ENCODE measurements at places on chromosomes 7 and 10. TPM values are rescaled to one million over a fixed set of nuclear protein-coding genes. Genes with fewer than 3 reads are reported as not detected.

Gene CTAGE8
- not detected for total RNA-seq

- no peak overlapping the region for H3K4me3 ChIP-seq
- no peaks in the 10 kb centered on the region for H3K36me3 ChIP-seq
- H3K27ac ChIP-seq, result peak overlapping the region; percentile 27
- peak; percentile 60 for DNase-seq
- no peaks in the 10 kb centered on the region for H3K27me3 ChIP-seq
Observed at GRCh38 chr10:70578371-70578947, 24.1 kb downstream of the PRF1 start.

DNA sequence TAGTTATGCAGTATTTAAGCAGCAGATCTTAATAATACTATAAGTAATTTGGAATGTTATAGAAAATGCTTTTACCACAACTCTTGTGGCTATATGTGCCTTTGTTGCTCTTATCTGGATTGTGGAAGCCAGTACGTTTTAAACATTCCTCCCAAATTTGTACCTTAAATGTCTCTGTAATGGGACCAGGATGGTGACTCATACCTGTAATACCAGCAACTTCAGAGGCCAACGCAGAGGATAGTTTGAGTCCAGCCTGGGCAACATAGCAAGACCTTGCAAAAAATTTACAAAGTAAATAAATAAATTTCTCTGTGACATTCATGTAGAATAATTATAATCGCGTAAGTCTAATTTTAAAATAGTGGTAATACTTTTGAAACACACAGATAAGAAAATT lies 283.1 kb downstream of the POM121L12 start:
- no peaks in the 10 kb centered on the region for H3K27me3 ChIP-seq
- H3K4me3 ChIP-seq, result no peak overlapping the region
- no peaks in the 10 kb centered on the region for H3K36me3 ChIP-seq
- no peak for DNase-seq

GRCh38 chr10:94251568-94251967 lies 111.2 kb downstream of the NOC3L start:
- H3K36me3 ChIP-seq, result no peaks in the 10 kb centered on the region
- no peak for DNase-seq
- H3K4me1 ChIP-seq, result peaks cover 13% of the 10 kb centered on the region
- no peaks in the 10 kb centered on the region for H3K27me3 ChIP-seq
- H3K27ac ChIP-seq, result peak overlapping the region; percentile 39
- no peak overlapping the region for H3K4me3 ChIP-seq

- DNase-seq, result peak; percentile 33
- H3K27me3 ChIP-seq, result no peaks in the 10 kb centered on the region
- no peaks in the 10 kb centered on the region for H3K4me1 ChIP-seq
- H3K27ac ChIP-seq, result no peak overlapping the region
Observed at GRCh38 chr10:121702351-121703320, 104.4 kb upstream of the FGFR2 start.

GRCh38 chr7:22660732-22661131 lies 66.3 kb upstream of the IL6 start:
- H3K36me3 ChIP-seq, result no peaks in the 10 kb centered on the region
- DNase-seq, result peak; percentile 6
- no peak overlapping the region for H3K4me3 ChIP-seq
- no peaks in the 10 kb centered on the region for H3K27me3 ChIP-seq
- no peaks in the 10 kb centered on the region for H3K4me1 ChIP-seq
- H3K27ac ChIP-seq, result no peak overlapping the region

GRCh38 chr7:21113609-21114415 lies 314.1 kb upstream of the SP4 start:
- no peaks in the 10 kb centered on the region for H3K36me3 ChIP-seq
- DNase-seq, result no peak
- no peak overlapping the region for H3K27ac ChIP-seq
- H3K4me1 ChIP-seq, result no peaks in the 10 kb centered on the region
- H3K4me3 ChIP-seq, result no peak overlapping the region

Measured in cardiac muscle cell (in vitro differentiated cells and primary cell).